NCI-H1105 treated with DMSO at 0.1 percent for 48 hours (cell line): ENCODE measurements at places on chromosomes 2 and 18.

- DNase-seq, result no peak
These were observed 247.5 kb upstream of the CDH20 start for GRCh38 chr18:61085761-61086160.

- DNase-seq, result no peak
These were observed 47.6 kb downstream of the KLHL29 start for GRCh38 chr2:23432531-23432930.

GRCh38 chr2:29526587-29527586 lies 394.5 kb downstream of the ALK start:
- DNase-seq, result no peak

DNA sequence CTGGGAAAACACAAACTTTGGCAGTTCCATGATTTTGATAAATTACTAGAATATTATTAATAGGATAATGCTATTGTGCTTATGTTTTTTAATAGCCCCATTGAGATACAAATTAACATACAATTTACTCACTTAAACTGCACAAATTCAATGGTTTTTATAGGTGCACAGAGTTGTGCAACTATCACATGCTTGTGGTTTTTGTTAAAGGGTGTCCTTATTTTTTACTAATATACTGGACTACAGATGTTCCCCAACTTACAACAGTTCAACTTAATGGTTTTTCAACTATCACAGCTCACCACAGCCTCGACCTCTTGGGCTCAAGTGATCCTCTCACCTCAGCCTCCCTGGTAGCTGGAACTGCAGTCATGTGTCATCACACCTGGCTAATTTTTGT lies 76.6 kb downstream of the OSBPL1A start:
- DNase-seq, result no peak

- DNase-seq, result no peak
These were observed 105.7 kb upstream of the GPC1 start for GRCh38 chr2:240329778-240330177.

- DNase-seq, result no peak
These were observed 80.0 kb downstream of the KLHL29 start for GRCh38 chr2:23464905-23465537.

DNA sequence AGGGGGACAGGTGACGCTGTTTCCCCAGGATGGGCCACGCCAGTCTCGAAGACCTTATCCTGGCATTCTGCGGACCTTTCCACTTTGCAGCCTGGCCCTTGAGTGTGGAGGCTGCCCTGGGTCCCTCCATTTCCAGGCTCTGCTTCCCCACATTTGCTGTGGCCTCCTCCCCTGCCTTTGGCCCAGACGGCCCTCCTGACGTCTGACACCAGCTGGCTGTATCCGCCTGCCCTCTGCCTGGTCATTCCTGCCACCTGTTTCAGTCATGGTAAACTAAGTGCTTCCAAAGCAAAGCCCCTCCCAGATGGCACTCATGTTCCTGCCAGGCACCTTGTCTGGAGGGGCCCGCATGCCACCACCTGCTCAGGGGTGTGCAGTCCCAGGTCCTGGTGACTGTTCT lies 95.1 kb downstream of the ASB1 start:
- DNase-seq, result no peak

DNA sequence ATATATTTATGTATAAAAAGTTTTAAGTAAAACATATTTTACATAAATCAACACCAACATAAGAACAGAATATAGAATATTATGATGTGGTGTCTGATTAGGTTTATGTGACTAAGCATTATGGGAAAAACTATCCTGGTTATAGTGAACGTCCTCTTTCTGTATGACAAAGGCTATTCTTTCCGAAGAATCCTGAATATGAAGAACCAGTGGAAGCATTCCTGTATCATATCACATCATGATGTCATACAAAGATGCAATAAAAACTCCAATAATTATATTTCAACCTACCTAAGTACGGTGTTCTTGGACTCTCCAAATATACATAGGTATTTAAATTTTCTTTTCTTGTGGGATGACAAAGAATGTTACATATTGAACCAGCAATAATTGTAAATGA lies 37.5 kb upstream of the HDAC4 start:
- DNase-seq, result no peak

GRCh38 chr2:149650006-149650405 lies 62.4 kb upstream of the MMADHC start:
- DNase-seq, result no peak

- no peak for DNase-seq
These were observed 50.6 kb downstream of the MEX3C start for GRCh38 chr18:51146909-51147308.

GRCh38 chr18:51537487-51537886 lies 340.0 kb upstream of the MEX3C start:
- peak; percentile 59 for DNase-seq

- no peak for DNase-seq
These were observed 14.4 kb upstream of the PIK3C3 start for GRCh38 chr18:41940506-41941215.

DNA sequence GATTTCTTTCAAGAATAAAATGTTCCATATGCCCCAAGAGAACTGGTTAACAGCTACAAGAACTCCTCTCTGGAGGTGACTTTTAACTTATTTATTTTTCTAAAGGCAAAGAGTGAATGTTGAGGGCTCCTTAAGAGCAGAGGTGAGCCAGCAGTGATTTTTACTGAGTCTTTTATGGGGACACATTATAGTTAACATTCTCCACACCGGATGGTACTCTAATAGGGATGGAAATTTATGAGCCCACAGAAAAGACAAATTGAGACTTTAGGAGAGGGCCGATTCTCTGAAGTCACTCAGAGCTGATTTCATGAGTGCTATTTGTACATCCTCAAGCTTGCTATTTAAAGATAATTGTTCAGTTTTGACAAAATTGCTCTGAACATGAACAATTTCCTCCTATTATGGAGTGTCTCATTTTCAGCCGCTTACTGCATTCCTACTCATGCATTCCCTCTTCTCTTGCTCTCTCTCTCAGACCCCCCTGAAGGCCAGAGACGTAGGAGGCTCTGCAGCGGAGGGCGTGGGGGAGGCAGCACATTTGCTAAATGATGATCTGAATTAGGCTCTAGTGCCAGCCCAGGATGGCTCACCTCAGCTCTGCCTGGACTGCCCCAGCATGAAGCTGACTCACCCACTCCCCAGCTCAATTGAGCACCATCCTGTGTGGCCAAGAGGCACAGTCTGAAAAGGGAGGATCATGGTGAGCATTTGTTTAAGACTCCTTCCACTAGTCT lies 5.9 kb upstream of the RPL37A start:
- no peak for DNase-seq

DNA sequence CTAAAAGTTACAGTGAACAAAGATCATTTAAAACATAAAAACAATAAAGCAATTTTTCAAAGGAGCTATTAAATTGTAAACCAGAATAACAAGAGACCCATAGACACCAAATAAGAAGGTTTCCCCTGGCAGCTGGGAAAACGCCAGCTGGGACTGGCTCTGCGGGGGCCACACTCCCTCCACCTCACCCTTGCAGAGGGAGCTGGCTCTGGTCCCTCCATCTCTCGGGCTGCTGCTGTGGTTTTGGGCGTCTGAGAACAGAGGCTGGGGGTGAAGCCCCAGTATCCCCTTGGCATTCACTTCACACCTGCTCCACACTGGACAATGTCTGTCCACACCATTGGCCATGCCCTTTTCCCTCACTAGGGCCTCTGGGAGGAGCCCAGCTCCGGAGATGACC lies 62.1 kb upstream of the OTOS start:
- no peak for DNase-seq

DNA sequence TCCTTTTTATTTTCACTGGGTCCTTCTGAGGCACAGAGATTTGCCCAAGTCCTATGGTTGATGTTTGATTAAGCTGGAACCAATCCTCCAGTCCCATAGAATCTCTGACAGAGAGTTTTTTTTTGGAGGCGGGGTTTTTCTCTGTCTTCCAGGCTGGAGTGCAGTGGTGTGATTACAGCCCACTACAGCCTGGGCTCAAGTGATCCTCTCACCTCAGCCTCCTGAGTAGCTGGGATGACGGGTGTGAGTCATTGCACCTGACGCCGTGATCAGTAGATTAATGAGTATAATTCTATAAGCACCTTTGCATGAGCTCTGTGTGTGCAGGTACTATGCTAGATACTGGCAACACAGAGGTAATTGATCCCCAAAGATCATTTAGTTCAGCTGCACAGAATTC lies 15.3 kb upstream of the TRPM8 start:
- no peak for DNase-seq

- DNase-seq, result no peak
These were observed 5.9 kb downstream of the LMAN2L start for GRCh38 chr2:96733931-96734330.

- no peak for DNase-seq
These were observed 456.2 kb downstream of the PARD3B start for GRCh38 chr2:205001300-205001966.
